ENCODE measurements at places on chromosomes 11 and 22. TPM values are rescaled to one million over a fixed set of nuclear protein-coding genes. Genes with fewer than 3 reads are reported as not detected.

OR8K1 gene
- total RNA-seq, result not detected

AGBL2 gene
- total RNA-seq, result 0.45 TPM

OR5P2 gene
- 0.16 TPM for total RNA-seq

TMEM121B gene
- 0.05 TPM for total RNA-seq

OR5A2 gene
- total RNA-seq, result not detected

DSCAML1 gene
- total RNA-seq, result not detected

MFRP gene
- not detected for total RNA-seq

SELENOM gene
- total RNA-seq, result 601 TPM

SART1 gene
- total RNA-seq, result 186 TPM

GSTT2 gene
- not detected for total RNA-seq

- no peak for DNase-seq
- H3K36me3 ChIP-seq, result peaks cover 2% of the 10 kb centered on the region
- no peaks in the 10 kb centered on the region for H3K27me3 ChIP-seq
- peaks cover 8% of the 10 kb centered on the region for H3K4me1 ChIP-seq
- H3K4me3 ChIP-seq, result no peak overlapping the region
Measured at GRCh38 chr22:24184057-24184798, 2.9 kb downstream of the SUSD2 start.

DNA sequence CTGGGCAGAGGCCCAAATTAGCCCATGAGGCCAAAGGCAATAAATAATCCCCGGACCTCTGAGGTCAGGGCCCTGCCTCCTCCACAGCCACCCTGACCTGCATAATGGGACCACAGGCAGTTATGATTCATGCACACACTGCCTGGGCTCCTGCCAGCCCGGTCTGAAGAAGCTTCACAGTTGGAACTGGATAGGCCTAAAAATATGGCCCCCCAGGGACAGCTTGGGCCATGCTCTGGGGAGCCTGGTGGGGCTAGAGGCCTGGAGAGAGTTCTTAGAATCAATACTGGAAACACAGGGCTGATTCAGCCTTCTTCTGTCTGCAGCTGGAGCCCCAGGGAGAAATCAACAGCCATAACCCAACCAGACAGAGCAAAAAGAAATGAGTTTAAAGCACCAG is 112.8 kb upstream of the CADM1 start:
- H3K36me3 ChIP-seq, result no peaks in the 10 kb centered on the region
- no peak overlapping the region for H3K4me3 ChIP-seq
- H3K27me3 ChIP-seq, result no peaks in the 10 kb centered on the region
- no peak overlapping the region for H3K27ac ChIP-seq
- DNase-seq, result no peak

GRCh38 chr11:118533769-118534729 is 3.1 kb downstream of the TMEM25 start:
- no peak overlapping the region for H3K27ac ChIP-seq
- H3K36me3 ChIP-seq, result no peaks in the 10 kb centered on the region
- DNase-seq, result no peak
- no peaks in the 10 kb centered on the region for H3K27me3 ChIP-seq
- no peak overlapping the region for H3K4me3 ChIP-seq

DNA sequence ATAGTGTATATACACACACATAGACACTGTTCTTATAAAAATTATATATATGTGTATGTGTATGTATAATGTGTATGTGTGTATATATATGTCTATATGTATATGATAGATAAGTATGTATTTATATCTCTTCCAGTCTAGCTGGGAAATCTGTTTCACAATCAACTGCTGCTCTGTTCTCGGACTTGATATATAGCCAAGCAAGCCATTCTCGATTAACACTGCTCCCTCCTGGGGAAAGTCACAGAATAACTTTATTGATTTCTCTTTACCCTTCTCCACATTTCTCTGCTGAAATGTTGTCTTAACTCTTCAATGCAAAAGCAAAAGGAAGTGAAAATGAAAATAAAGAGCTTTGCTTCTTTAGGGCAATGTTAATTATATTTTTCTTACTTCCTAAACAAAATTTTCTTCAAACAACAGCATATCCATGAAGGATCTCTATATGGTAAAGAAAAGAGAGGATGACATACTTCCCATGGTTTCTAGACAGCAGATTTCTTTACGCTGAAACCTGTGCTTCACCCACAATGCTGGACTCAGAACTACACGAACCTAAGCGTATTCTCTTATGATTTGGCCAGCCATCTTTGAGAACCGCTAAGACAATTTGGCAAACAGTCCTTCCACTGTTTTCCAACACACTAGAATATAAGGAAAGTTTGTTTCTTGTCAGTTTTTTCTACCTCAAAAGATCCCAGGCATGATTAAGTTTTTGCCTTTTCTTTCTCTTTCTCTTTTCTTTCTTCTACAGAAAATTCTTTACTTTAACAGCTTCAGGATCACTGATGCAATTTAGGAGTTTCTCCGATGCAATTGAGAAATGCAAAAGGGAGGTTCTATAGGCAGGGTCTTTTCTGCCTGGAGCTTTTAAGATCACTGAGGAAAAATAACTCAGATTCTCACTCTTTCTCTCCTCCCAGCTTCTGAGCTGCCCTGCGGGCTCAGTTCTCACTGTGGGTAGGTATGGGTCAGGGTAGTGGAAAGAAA is 1.9 kb downstream of the BLID start:
- no peak overlapping the region for H3K27ac ChIP-seq
- H3K36me3 ChIP-seq, result peaks cover 17% of the 10 kb centered on the region
- no peak for DNase-seq
- H3K4me3 ChIP-seq, result no peak overlapping the region

GRCh38 chr11:16778876-16779275 is 40.4 kb downstream of the C11orf58 start:
- no peaks in the 10 kb centered on the region for H3K27me3 ChIP-seq
- H3K4me3 ChIP-seq, result no peak overlapping the region
- no peaks in the 10 kb centered on the region for H3K36me3 ChIP-seq
- H3K4me1 ChIP-seq, result 0 out of 2 replicates have a peak, but pooled peaks cover 10% of the 10 kb centered on the region

DNA sequence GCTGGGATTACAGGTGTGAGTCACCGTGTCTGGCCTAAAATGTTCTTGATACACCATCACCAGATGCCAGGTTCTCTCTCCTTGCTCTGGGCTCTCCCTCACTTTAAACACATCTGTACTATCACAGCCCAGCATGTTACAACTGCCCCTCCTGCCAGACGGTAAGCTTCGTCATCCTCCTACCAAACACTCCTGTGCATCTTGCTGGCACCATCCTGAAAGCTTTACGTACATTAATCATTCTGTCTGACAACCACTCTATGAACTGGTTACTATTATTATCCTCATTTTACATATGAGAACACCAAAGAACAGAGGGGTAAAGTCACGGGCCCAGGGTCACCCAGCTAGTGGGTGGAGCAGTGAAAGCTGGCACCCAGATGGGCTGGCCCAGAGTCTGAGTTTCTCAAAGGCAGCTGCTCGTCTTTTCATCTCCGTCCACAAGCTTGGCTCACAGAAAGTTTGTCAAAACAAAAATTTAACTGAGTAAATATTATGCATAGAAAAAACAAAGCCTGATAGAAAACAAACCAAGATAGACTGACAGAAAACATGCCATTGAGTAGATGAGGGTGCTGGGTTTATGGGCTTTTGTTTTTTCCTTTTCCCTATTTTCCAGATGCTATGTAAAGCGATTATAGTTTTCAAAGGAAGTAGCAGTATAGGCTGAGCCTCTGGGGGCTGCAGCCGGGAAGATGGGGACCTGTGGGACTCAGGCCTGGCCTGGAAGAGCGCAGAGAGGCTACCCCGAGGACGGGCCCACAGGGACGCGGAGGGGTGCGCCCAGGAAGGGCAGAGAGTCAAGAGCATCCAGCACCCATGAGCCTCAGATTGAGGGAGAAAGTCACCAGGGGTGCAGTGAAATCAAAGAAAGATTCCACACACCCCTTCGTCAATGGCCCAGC is 9.5 kb downstream of the PLA2G6 start:
- no peaks in the 10 kb centered on the region for H3K27me3 ChIP-seq
- peak overlapping the region; percentile 37 for H3K27ac ChIP-seq
- DNase-seq, result no peak
- H3K36me3 ChIP-seq, result no peaks in the 10 kb centered on the region
- no peak overlapping the region for H3K4me3 ChIP-seq

GRCh38 chr11:14094481-14095037 is 132.0 kb downstream of the SPON1 start:
- DNase-seq, result no peak
- no peaks in the 10 kb centered on the region for H3K36me3 ChIP-seq

DNA sequence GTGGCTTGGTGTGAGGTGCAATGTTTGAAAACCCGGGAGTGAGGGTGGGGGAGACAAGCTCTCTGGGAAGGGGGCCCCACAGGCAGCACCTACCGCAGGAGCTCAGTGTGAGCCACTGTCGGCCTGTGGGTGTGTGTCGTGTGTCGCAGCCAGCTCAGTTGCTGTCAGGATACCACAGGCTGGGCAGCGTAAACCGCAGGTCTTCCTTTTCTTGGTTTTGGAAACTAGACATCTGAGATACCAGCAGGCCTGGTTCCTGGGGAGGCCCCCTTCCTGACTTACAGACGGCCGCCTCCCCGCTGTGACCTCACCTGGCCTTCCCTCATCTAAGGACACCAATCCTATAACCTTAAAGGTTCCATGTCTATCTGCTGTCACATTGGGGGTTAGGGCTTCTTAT is 19.4 kb downstream of the IRF7 start:
- peaks cover 28% of the 10 kb centered on the region for H3K36me3 ChIP-seq
- H3K27me3 ChIP-seq, result no peaks in the 10 kb centered on the region
- H3K4me3 ChIP-seq, result no peak overlapping the region
- H3K4me1 ChIP-seq, result no peaks in the 10 kb centered on the region
- no peak for DNase-seq
- H3K27ac ChIP-seq, result no peak overlapping the region

DNA sequence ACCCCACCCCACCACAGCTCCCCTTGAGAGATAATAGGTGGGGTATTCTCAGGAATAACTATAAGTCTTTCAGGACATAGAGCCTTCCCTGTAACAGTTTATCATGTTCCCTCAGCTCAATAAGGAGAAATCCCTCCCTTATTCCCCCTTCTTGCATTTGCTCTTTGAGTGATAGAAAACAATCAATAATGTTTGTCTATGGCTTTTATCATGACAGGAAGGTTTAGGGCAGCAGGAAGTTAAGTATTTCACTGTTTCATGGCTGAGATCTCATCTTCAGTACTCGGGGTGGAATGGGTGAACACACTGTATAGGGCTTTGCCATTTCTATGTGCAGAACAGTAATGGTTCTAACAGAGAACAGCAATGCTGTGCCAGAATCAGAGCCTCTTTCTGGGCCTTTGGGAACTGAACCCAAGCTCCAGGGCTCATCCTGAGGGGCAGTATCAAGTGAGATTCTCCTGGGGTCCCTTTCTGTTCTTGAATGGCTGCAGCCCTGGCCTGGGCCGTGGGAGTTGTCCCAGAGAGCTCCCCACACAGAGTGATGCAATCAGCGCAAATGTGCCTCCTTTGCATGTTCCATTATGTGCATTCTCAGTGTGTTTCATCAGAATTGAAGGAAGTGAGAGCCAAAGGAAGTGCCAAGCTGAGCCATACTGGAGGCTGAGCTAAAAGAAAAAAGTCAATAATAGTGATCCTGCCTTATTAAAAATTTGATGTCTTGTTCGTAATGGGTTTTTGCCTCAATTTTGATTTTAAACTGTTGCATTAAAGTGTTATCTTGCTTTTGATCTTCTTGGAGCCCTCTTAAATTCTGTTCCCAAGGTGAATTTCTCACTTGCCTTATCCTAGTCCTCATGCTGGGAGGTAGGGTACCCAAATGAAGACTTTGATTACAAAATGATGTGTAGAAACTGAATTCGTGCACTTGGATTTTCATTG is 2.9 kb upstream of the CYP2R1 start:
- DNase-seq, result no peak
- no peaks in the 10 kb centered on the region for H3K36me3 ChIP-seq
- no peak overlapping the region for H3K4me3 ChIP-seq
- H3K27ac ChIP-seq, result no peak overlapping the region
- peaks cover 7% of the 10 kb centered on the region for H3K27me3 ChIP-seq

DNA sequence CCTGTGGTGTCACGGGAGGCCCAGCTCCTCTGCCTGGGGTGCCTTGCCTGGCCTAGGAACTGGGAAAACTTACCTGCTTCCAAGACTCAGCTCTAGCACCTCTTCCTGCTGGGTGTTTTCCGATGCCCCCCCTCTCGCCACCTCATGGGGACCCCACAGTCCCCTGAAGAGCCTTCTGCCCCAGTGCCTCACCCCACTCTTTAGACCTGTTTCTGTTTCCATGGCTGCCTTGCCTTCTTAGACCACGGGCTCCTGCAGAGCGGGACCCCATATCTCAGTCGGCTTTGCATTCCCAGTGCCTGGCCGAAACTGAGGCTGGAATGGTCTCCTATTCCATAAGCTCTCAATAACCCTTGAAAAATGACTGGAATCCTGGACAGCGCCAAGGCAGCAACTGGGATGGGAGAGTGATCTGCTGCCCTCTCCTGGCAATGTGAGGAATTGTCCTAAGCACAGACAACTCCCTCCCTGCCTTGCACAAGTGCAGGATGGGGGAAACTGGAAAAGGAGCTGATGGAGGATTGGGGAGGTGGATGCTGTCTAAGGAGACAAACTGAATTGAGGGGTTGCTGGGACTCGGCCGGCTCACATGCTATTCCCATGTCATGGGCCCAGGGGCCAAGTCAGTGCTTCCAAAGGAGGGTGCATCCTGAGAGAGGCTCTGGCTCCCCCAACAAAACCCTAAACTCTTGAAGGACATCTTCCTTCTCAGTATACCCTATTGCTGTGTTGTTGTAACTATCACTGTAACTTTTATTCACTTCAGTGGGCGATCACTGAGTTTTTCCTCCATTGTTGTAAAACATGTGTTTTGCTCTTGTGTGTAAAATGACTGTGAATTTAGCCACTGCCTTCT is 26.6 kb upstream of the IL17RA start:
- peak; percentile 42 for DNase-seq
- no peaks in the 10 kb centered on the region for H3K4me1 ChIP-seq
- no peak overlapping the region for H3K27ac ChIP-seq
- no peak overlapping the region for H3K4me3 ChIP-seq
- H3K27me3 ChIP-seq, result no peaks in the 10 kb centered on the region

GRCh38 chr11:69962152-69962551 is 116.0 kb upstream of the ANO1 start:
- H3K36me3 ChIP-seq, result no peaks in the 10 kb centered on the region
- H3K4me1 ChIP-seq, result peaks cover 52% of the 10 kb centered on the region
- DNase-seq, result peak; percentile 97

DNA sequence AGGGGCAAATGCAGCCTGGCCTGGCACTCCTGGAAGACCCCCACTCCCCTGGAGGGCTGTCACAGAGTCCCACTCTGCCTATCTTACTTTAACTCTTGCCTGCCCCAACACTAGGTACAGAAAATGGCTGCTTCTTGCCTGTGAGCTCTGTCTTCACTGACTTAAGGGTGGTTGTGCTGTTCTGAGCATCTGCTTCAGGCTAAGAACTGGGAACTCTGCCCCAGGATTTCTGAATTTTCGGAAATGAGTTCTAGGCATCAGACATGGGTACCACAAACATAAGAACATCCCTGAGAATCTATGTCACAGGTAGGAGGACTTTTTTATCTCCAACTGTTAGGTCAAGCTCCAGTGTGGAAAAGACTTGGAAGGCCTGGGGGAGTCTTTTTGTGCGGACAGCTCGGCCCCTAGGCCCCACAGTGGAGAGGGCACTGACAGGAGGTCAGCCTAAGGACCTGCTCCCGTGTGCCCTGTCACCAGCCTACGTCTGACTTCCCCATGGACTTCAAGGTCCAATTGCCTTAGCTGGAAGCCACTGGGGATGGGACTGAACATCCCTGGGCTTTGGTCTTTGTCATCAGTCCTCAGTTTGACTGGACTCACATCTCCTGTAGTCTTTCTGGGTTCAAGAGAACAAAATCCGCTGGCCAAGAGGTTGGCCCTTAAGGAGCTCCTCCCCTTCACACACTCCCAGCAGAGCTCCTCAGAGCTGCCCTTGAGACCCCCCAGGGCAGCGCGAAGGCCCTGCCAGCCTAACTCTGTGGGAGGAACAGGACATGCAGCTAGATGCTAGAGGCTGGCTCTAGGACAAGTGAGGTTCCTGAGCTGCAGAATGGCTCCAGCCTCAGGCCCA is 31.9 kb downstream of the PPP2R1B start:
- H3K27ac ChIP-seq, result peak overlapping the region; percentile 95
- peaks cover 6% of the 10 kb centered on the region for H3K36me3 ChIP-seq
- no peaks in the 10 kb centered on the region for H3K27me3 ChIP-seq
- no peak overlapping the region for H3K4me3 ChIP-seq
